Osteoblast (primary cell): ENCODE measurements at places on chromosomes 5 and 9.

- no peak overlapping the region for H3K27ac ChIP-seq
- H3K4me3 ChIP-seq = no peak overlapping the region
- peak; percentile 55 for DNase-seq
- peaks cover 22% of the 10 kb centered on the region for H3K27me3 ChIP-seq
- H3K36me3 ChIP-seq = no peaks in the 10 kb centered on the region
Observed at GRCh38 chr9:132231019-132231701, 69.3 kb downstream of the NTNG2 start.

GRCh38 chr9:113349066-113349444 is 286 bp upstream of the BSPRY start:
- no peak overlapping the region for H3K4me3 ChIP-seq
- H3K27me3 ChIP-seq = peaks cover 45% of the 10 kb centered on the region
- H3K4me1 ChIP-seq = peaks cover under 1% of the 10 kb centered on the region
- H3K27ac ChIP-seq = no peak overlapping the region
- H3K36me3 ChIP-seq = no peaks in the 10 kb centered on the region
- DNase-seq = no peak

GRCh38 chr5:42621242-42621641 is 135.4 kb upstream of the CCDC152 start:
- H3K27me3 ChIP-seq = peaks cover 11% of the 10 kb centered on the region
- no peak overlapping the region for H3K27ac ChIP-seq
- DNase-seq = no peak
- H3K36me3 ChIP-seq = no peaks in the 10 kb centered on the region
- H3K4me3 ChIP-seq = no peak overlapping the region

- H3K27me3 ChIP-seq = no peaks in the 10 kb centered on the region
- DNase-seq = peak; percentile 77
- peak overlapping the region; percentile 93 for H3K4me3 ChIP-seq
- H3K36me3 ChIP-seq = no peaks in the 10 kb centered on the region
- peak overlapping the region; percentile 62 for H3K27ac ChIP-seq
Observed at GRCh38 chr5:54309691-54310432, 511 bp downstream of the ARL15 start.

GRCh38 chr5:127746756-127747155 is 43.6 kb downstream of the CCDC192 start:
- no peaks in the 10 kb centered on the region for H3K36me3 ChIP-seq
- no peak overlapping the region for H3K4me3 ChIP-seq
- no peak for DNase-seq
- no peaks in the 10 kb centered on the region for H3K4me1 ChIP-seq
- peaks cover 4% of the 10 kb centered on the region for H3K27me3 ChIP-seq
- H3K27ac ChIP-seq = no peak overlapping the region
